Foreskin fibroblast (primary cell): ENCODE measurements at places on chromosomes 5 and 9.
A peak's percentile ranks its signal among the peaks of the same experiment; 100 is the strongest.

GRCh38 chr5:109053995-109054417, 306.3 kb downstream of the FER start:
- peak; percentile 37 for DNase-seq

GRCh38 chr9:70466976-70467561, 52.6 kb upstream of the KLF9 start:
- peak; percentile 81 for DNase-seq

- no peak for DNase-seq
Measured at GRCh38 chr9:556675-557074, 284.8 kb upstream of the DMRT1 start.

- no peak for DNase-seq
Measured at GRCh38 chr5:61071526-61071925, 90.7 kb downstream of the SMIM15 start.

- DNase-seq, result no peak
Measured at GRCh38 chr5:133680830-133681565, 68.7 kb upstream of the FSTL4 start.

DNA sequence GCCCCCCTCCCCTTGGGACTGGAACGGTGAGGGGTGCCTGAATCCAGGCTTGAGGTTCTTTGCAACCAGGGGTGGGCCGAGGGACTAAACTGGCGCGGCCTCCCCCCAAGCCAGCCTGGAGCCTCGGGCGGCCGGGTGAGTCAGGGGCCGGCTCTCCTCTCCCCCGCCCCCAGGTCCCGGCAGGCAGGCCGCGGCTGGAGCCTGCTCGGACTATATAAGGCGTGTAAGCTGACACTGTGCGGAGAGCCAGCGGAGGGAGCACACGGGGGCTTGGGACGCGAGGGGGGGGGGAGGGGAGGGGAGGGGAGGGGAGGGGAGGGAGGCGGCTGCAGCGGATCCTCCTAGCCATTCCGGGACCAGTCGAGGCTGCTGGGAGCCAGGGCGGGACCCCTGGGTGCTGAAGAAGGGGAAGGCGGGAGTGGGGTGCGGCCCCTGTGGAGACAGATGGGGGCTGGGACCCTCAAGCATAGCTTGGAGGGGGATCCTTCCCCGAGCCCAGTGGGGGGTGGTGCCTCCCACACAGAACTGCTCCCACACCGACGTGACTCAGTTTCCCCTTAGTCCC, 595 bp downstream of the PDLIM7 start:
- DNase-seq, result peak; percentile 95
